Endothelial cell (in vitro differentiated cells): ENCODE measurements at places on chromosomes 3 and 15. TPM values are rescaled to one million over a fixed set of nuclear protein-coding genes. Genes with fewer than 3 reads are reported as not detected.

DNA sequence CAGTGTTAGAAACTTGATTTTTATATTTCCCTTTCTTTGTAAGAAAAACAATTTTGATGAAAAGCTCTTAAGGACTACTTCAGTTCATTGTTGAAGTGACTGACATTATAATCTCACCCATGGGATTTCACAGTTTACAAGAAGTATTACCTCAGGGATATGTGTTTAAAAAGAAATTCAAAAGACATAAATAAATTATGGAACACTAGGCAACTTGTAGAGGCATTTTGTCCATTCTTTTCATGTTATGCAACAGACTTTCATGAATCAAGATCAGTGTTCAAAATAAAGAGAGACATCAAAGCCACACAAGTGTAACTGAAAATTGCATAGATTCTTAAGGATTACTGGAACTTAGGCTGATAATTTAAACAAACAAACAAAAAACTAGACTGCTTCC lies 196.8 kb upstream of the AGTR1 start:
- H3K27me3 ChIP-seq, result no peaks in the 10 kb centered on the region
- DNase-seq, result no peak
- no peaks in the 10 kb centered on the region for H3K4me1 ChIP-seq
- no peak overlapping the region for H3K4me3 ChIP-seq

GOLGA8T gene
- 0.41 TPM for total RNA-seq

DNA sequence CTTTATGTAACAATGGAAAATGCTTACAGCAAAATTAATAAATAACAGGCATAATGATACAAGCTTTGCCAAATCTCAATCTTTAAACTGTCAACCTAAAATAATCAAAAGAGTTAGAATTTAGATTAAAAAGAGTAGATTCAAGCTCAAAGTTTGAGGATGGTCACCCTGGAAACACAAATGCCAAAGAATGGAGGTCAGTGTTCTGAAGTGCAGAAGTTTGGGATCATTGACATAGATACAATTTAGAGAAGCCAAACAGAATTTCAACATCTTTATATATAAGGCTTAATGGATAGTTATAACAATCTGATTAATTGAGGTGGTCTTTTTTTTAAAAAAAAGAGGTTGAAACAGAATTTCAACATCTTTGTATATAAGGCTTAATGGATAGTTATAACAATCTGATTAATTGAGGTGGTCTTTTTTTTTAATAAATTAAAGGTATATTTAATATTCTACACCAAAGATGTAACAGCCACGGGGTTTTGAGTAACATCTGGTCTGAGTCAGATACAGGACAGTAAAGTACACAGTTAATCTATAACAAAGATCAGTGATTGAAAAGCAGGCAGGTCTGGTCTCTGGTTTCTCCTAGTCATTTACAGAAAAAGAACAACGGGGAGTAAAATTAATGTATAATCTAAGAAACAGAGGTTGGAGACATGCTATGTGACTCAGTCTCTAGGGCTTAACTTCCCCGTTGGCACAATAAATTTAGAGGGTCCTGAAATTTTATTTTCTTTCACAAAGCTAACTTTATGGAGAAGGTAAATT lies 490.7 kb downstream of the GBE1 start:
- H3K4me3 ChIP-seq, result no peak overlapping the region
- no peak overlapping the region for H3K27ac ChIP-seq
- no peaks in the 10 kb centered on the region for H3K27me3 ChIP-seq
- H3K4me1 ChIP-seq, result no peaks in the 10 kb centered on the region
- no peaks in the 10 kb centered on the region for H3K36me3 ChIP-seq

- no peak overlapping the region for H3K4me3 ChIP-seq
- no peaks in the 10 kb centered on the region for H3K4me1 ChIP-seq
- H3K36me3 ChIP-seq, result no peaks in the 10 kb centered on the region
- DNase-seq, result no peak
Measured at GRCh38 chr15:96553006-96553405, 222.5 kb downstream of the NR2F2 start.

MUC13 gene
- total RNA-seq, result not detected

- H3K4me1 ChIP-seq, result no peaks in the 10 kb centered on the region
- H3K36me3 ChIP-seq, result no peaks in the 10 kb centered on the region
- no peak overlapping the region for H3K4me3 ChIP-seq
- H3K27me3 ChIP-seq, result peaks cover 2% of the 10 kb centered on the region
- no peak for DNase-seq
- H3K27ac ChIP-seq, result no peak overlapping the region
Measured at GRCh38 chr15:35293353-35294130, 208.4 kb upstream of the NANOGP8 start.

ROBO2 gene
- total RNA-seq, result 2.5 TPM

DNA sequence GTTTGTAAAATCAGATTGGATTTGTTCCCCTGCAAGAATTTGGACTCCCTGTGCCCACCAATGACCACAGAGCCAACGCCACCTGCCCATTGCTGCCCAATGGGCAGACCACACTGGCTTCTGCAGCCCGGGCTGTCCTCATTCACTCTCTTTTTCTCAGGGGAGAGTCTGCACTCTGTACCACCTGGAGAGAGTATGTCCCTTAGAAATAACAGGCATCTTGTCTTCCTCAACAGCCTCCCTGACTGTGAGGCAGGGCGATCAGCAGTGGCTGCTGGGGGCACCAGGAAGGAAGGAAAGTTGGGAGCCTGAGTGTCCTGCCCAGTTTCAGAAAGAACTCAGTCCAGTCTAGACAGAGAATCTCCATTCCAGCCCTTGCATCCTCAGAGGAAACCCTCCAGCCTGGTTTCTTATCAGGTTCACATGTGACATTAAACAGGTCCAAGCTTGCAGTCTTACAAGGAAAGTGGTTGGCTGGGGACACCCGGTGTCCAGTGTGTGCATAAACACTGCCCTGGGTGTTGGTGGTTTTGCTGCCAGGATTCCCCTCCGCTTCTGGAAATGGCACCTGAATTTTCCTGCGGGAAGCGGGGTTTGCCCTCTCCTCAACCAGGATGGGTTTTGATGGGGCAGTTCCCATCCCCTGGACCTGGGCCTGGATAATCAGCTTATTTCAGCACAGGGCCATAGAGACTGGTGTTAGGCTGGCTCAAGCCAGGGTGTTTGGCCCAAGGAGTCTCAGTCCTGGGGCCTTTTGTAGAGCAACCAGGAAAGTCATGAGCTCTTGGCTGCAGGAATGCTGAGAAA lies 37.2 kb downstream of the SSUH2 start:
- no peaks in the 10 kb centered on the region for H3K36me3 ChIP-seq
- peak; percentile 66 for DNase-seq
- H3K27me3 ChIP-seq, result peaks cover 6% of the 10 kb centered on the region
- no peak overlapping the region for H3K27ac ChIP-seq

DNA sequence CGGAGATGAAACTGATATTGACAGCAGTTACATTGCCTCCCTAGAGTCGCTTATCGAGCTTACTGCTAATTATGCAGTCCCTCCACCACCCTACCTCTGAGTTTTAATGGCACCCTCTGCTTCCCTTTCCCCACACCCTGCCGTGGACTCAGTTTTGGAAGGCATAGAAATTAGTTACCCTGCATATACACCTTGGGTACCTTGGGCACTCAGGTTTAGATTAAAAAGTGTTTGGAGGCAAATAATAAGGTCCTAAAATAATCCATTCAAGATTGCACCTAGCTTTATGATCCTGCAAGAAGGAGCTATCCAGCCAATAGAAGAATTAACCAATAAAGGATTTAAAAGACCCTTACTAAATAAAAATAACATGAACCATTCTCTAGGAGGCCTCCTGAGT lies 117.8 kb upstream of the AGBL1 start:
- peaks cover 3% of the 10 kb centered on the region for H3K4me1 ChIP-seq
- no peak overlapping the region for H3K4me3 ChIP-seq
- H3K27me3 ChIP-seq, result peaks cover 2% of the 10 kb centered on the region
- no peaks in the 10 kb centered on the region for H3K36me3 ChIP-seq
- no peak for DNase-seq

- no peak overlapping the region for H3K27ac ChIP-seq
- no peak for DNase-seq
- H3K4me3 ChIP-seq, result no peak overlapping the region
- H3K36me3 ChIP-seq, result peaks cover 29% of the 10 kb centered on the region
- H3K27me3 ChIP-seq, result no peaks in the 10 kb centered on the region
Measured at GRCh38 chr15:25339431-25339830, 99.4 kb downstream of the UBE3A start.

GRCh38 chr3:123042413-123042812 lies 14.8 kb upstream of the SEMA5B start:
- H3K4me3 ChIP-seq, result no peak overlapping the region
- no peaks in the 10 kb centered on the region for H3K36me3 ChIP-seq
- H3K27ac ChIP-seq, result no peak overlapping the region
- H3K4me1 ChIP-seq, result peaks cover 9% of the 10 kb centered on the region
- no peak for DNase-seq

DNA sequence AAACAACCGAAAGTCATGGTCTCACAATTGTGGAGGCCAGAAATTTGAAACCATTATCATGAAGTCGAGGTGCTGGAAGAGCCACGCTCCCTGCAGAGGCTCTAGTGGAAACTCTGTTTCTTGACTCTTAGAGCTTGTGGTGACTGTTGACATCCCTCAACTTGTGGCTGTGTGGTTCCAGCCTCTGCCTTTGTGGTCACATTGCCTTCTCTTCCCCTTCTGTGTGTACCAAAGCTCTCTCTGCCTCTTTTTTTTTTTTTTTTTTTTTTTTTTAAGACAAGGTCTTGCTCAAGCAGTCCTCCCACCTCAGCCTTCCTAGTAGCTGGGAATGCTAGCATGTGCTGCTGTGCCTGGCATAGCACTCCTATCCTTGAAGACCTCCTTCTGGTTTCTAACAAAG lies 48.7 kb upstream of the CRTC3 start:
- DNase-seq, result no peak
- peaks cover under 1% of the 10 kb centered on the region for H3K27me3 ChIP-seq
- no peak overlapping the region for H3K27ac ChIP-seq
- no peaks in the 10 kb centered on the region for H3K4me1 ChIP-seq

WDR53 gene
- total RNA-seq, result 22.2 TPM

DNA sequence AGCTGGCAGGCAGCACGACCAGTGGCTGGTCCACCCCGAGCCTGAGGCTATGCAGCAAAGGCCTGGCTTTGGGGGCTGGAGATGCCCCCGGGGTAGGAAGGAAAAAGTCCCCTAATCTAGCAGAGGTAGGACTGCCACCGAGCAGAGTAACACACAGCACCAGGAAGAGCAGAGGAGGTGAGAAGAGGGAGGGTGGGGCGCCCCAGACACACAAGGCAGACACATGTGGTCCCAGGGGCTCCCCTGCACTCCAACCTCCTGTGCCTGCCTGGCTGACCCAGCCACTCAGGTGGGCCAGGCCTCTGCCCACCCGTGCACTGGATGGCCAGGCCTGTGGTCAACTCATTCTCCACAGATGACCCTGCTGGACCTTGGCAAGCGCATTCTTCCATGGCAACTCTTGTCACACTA lies 112.4 kb downstream of the ADCY5 start:
- H3K4me1 ChIP-seq, result peaks cover 11% of the 10 kb centered on the region
- no peaks in the 10 kb centered on the region for H3K36me3 ChIP-seq
- no peaks in the 10 kb centered on the region for H3K27me3 ChIP-seq
- DNase-seq, result no peak

DNA sequence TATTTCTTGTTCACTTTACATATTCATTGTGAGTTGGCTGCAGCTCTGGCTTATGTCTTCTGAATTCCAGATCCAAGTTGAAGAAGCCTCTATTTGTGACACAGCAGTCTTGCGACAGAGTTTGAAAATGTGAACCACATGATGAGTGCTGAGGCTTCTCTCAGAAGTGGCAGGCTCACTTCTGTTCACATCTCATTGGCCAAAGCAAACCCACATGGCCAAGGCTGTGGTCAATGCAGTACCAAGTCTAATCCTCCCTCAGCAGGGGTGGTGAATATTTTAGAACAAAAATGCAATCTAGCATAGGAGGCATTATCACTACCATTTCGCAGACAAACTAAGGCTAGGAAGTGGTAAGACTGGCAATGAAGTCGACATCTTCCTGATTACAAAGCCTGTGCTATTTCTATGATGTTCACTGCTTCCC lies 45.2 kb downstream of the CDCP1 start:
- no peaks in the 10 kb centered on the region for H3K36me3 ChIP-seq
- H3K4me1 ChIP-seq, result no peaks in the 10 kb centered on the region
- peaks cover 2% of the 10 kb centered on the region for H3K27me3 ChIP-seq
- H3K27ac ChIP-seq, result no peak overlapping the region
- DNase-seq, result no peak
- no peak overlapping the region for H3K4me3 ChIP-seq

GRCh38 chr3:37887062-37887461 lies 25.4 kb downstream of the CTDSPL start:
- peaks cover 3% of the 10 kb centered on the region for H3K27me3 ChIP-seq
- no peak overlapping the region for H3K4me3 ChIP-seq
- no peak overlapping the region for H3K27ac ChIP-seq
- DNase-seq, result no peak
- no peaks in the 10 kb centered on the region for H3K36me3 ChIP-seq

DNA sequence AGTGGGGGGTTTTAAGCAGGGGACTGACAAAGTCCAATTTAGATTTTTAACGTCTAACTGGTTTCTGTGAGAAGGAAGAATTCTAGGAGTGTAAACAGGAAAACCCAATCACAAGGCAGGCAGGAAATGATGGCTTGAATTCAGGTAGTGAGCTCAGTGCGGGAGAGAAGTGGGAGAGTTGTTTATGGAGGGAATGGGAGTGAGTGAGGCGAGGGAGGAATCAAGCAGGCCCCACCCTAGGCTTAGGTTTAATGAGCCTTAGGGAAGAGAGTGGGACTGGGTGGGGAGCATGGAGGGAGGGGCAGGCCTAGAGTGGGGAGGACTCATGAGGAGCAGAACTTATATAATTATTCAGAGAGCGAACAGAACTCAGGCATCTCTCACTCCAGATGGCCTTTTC lies 17.9 kb downstream of the VIPR1 start:
- peak overlapping the region; percentile 79 for H3K27ac ChIP-seq
- H3K36me3 ChIP-seq, result peaks cover 3% of the 10 kb centered on the region
- no peak for DNase-seq

- H3K27ac ChIP-seq, result no peak overlapping the region
- H3K4me3 ChIP-seq, result no peak overlapping the region
- H3K27me3 ChIP-seq, result no peaks in the 10 kb centered on the region
- no peaks in the 10 kb centered on the region for H3K4me1 ChIP-seq
Measured at GRCh38 chr3:103712320-103713008, 1277.6 kb downstream of the ZPLD1 start.

CHRNA5 gene
- 22.7 TPM for total RNA-seq

MYL3 gene
- not detected for total RNA-seq

GRCh38 chr3:119817071-119817470 lies 35.2 kb downstream of the NR1I2 start:
- no peaks in the 10 kb centered on the region for H3K4me1 ChIP-seq
- no peak overlapping the region for H3K27ac ChIP-seq
- no peaks in the 10 kb centered on the region for H3K36me3 ChIP-seq
- H3K4me3 ChIP-seq, result no peak overlapping the region

DNA sequence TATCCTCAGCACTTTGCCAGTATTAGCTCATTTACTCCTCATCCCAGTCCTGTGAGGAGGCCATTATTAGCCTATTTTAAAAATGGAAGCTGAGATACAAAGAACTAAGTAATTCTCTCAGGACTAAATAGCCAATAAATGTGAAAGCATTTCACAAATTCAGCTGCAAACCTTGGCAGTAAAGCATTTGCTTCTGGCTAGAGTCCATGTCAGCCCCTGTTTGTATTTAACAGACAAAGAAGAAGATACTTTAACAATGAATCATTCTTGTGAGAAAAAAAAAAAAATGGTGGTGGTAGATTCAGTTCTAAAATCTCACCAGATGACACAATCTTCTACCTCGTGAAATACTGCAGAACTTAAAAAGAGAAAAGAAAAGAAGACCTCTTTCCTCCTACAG lies 85.0 kb upstream of the CNTN6 start:
- H3K27me3 ChIP-seq, result no peaks in the 10 kb centered on the region
- H3K4me1 ChIP-seq, result no peaks in the 10 kb centered on the region
- no peak overlapping the region for H3K27ac ChIP-seq
- no peak overlapping the region for H3K4me3 ChIP-seq
- H3K36me3 ChIP-seq, result no peaks in the 10 kb centered on the region

SIDT1 gene
- total RNA-seq, result 0.92 TPM

- H3K4me3 ChIP-seq, result no peak overlapping the region
- no peaks in the 10 kb centered on the region for H3K27me3 ChIP-seq
- no peaks in the 10 kb centered on the region for H3K36me3 ChIP-seq
- peaks cover 2% of the 10 kb centered on the region for H3K4me1 ChIP-seq
- no peak overlapping the region for H3K27ac ChIP-seq
Measured at GRCh38 chr15:87871258-87871681, 385.3 kb downstream of the NTRK3 start.
